ENCODE measurements at places on chromosomes 5 and 9. TPM values are rescaled to one million over a fixed set of nuclear protein-coding genes. Genes with fewer than 3 reads are reported as not detected.
A peak's percentile ranks its signal among the peaks of the same experiment; 100 is the strongest.

Gene LHX3
- total RNA-seq: not detected

DNA sequence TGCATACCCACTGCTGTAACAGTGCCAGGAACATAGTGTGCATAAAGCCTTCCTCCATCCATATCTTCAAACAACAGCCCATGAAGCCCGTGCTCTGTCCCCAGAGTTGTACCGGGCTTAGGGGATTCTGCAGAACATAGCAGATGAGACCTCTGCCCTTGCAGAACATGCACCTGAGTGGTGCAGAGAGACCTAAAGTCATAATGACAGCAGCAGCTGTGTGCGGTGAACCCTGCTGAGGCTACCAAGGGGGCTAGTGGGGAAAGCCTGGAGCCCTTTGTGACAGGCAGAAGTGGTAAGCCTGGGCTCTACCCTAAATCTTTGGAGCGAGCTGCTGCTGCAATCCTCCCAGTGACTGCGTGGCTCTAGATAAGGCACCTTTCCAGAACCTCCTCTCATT is 32.2 kb upstream of the BRD3 start:
- H3K4me3 ChIP-seq: no peak overlapping the region
- H3K36me3 ChIP-seq: no peaks in the 10 kb centered on the region
- H3K27ac ChIP-seq: no peak overlapping the region
- no peaks in the 10 kb centered on the region for H3K27me3 ChIP-seq
- no peaks in the 10 kb centered on the region for H3K4me1 ChIP-seq

GRCh38 chr5:2894316-2894715 is 142.8 kb upstream of the IRX2 start:
- H3K27me3 ChIP-seq: no peaks in the 10 kb centered on the region
- H3K36me3 ChIP-seq: no peaks in the 10 kb centered on the region
- DNase-seq: no peak
- H3K27ac ChIP-seq: no peak overlapping the region

Gene PTGES
- total RNA-seq: 8.9 TPM

DNA sequence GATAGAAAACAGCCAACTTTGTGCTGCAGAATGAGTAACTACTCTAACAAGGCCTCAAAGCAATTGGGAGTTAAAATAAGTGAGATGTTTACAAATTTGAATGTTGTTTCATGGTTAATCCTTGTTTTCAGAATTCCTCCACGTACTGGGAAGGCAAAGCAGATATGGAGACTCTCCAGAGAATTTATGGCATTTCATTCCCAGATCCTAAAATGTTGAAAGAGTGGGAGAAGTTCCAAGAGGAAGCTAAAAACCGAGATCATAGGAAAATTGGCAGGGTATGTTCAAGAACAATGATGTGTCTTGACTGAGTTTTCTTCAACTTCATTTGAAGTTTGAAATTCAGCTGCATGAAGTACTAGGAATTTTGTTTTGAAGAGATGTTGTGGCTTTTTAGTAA is 16.4 kb downstream of the TARS1 start:
- no peaks in the 10 kb centered on the region for H3K27me3 ChIP-seq
- no peak overlapping the region for H3K4me3 ChIP-seq
- no peak for DNase-seq
- H3K27ac ChIP-seq: no peak overlapping the region

GRCh38 chr5:125402787-125403186 is 656.3 kb upstream of the ZNF608 start:
- H3K36me3 ChIP-seq: no peaks in the 10 kb centered on the region
- H3K4me1 ChIP-seq: no peaks in the 10 kb centered on the region
- no peak overlapping the region for H3K27ac ChIP-seq
- no peak for DNase-seq
- no peaks in the 10 kb centered on the region for H3K27me3 ChIP-seq
- H3K4me3 ChIP-seq: no peak overlapping the region

DNA sequence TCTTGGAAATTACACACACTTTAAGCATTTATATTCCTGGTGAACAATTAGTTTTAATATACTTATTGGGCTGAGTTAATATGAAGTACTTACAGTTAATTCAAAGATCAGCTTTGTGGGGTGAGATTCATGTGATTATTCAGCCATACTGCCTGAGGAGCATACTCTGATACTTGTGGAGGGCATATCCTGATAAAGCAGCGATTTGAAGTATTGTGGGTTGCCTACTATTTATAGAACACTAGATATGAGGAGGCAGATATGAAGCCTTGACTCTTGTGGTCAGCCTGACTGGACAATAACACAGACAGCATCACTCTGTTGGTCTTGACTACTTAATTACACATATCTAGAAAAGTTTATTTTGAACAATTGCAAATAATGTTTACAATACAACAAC is 27.0 kb upstream of the AGGF1 start:
- no peak overlapping the region for H3K27ac ChIP-seq
- no peaks in the 10 kb centered on the region for H3K36me3 ChIP-seq
- no peaks in the 10 kb centered on the region for H3K4me1 ChIP-seq

- H3K36me3 ChIP-seq: no peaks in the 10 kb centered on the region
- H3K27me3 ChIP-seq: no peaks in the 10 kb centered on the region
- H3K4me1 ChIP-seq: no peaks in the 10 kb centered on the region
- H3K4me3 ChIP-seq: no peak overlapping the region
Measured at GRCh38 chr9:100379862-100380261, 27.1 kb upstream of the TEX10 start.

DNA sequence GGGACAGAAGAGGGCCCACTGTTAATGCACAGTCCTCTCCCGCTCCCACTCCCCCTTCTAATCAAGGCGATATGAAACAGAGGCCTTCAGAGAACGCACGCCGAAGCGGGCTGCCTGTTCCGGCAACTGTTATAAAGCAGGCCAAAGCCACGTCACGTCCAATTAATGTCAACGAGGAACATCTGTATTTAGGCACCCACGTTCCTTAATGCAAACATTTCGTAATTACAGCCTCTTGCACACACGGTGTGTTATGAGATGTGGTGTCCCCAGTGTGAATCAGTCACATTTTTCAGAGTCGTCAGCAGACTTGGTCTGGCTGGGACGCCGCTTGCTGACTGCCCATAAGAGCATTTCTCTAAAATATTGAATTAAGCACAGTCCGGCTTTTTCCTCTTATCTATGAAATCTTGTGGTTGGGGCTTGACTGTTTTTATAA is 339.0 kb downstream of the NSG2 start:
- H3K27ac ChIP-seq: no peak overlapping the region
- no peak overlapping the region for H3K4me3 ChIP-seq
- DNase-seq: no peak
- H3K36me3 ChIP-seq: no peaks in the 10 kb centered on the region
- H3K4me1 ChIP-seq: no peaks in the 10 kb centered on the region

Gene PRR16
- 28.7 TPM for total RNA-seq

Gene CRB2
- not detected for total RNA-seq

- H3K36me3 ChIP-seq: no peaks in the 10 kb centered on the region
- H3K4me1 ChIP-seq: peaks cover 8% of the 10 kb centered on the region
- no peaks in the 10 kb centered on the region for H3K27me3 ChIP-seq
- H3K27ac ChIP-seq: no peak overlapping the region
Measured at GRCh38 chr5:154364771-154365170, 81.0 kb upstream of the SAP30L start.

- no peak overlapping the region for H3K4me3 ChIP-seq
- no peak for DNase-seq
- H3K4me1 ChIP-seq: no peaks in the 10 kb centered on the region
- no peaks in the 10 kb centered on the region for H3K27me3 ChIP-seq
Measured at GRCh38 chr9:5945112-5945511, 54.4 kb downstream of the MLANA start.

Gene SDHA
- 41.1 TPM for total RNA-seq

DNA sequence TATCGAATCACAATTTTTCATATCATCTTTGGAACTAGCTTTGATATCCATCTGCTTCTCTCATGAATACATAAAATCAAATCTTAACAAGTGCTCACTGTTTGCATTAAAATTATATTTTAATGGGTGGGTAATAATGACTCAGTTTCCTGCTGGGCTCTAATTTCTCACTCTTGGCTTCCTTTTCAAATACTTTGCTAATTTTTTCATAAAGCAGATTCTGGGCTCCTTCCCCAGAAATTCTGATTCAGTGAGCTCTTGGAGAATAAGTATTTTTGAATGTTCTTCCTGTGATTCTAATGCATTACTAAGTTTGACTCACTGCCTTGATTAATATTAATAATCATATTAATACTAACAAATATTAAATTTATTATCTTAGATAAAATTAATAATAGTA is 48.9 kb downstream of the YIPF5 start:
- H3K4me1 ChIP-seq: no peaks in the 10 kb centered on the region
- H3K36me3 ChIP-seq: no peaks in the 10 kb centered on the region
- DNase-seq: no peak
- no peak overlapping the region for H3K27ac ChIP-seq
- no peaks in the 10 kb centered on the region for H3K27me3 ChIP-seq

- no peaks in the 10 kb centered on the region for H3K36me3 ChIP-seq
- no peaks in the 10 kb centered on the region for H3K27me3 ChIP-seq
- no peaks in the 10 kb centered on the region for H3K4me1 ChIP-seq
- no peak overlapping the region for H3K4me3 ChIP-seq
- no peak for DNase-seq
Measured at GRCh38 chr5:9025942-9026341, 519.9 kb downstream of the SEMA5A start.

- H3K36me3 ChIP-seq: no peaks in the 10 kb centered on the region
- DNase-seq: no peak
Measured at GRCh38 chr5:14948383-14948782, 76.8 kb upstream of the ANKH start.

GRCh38 chr5:37757980-37758582 is 81.8 kb downstream of the GDNF start:
- H3K27ac ChIP-seq: no peak overlapping the region

DNA sequence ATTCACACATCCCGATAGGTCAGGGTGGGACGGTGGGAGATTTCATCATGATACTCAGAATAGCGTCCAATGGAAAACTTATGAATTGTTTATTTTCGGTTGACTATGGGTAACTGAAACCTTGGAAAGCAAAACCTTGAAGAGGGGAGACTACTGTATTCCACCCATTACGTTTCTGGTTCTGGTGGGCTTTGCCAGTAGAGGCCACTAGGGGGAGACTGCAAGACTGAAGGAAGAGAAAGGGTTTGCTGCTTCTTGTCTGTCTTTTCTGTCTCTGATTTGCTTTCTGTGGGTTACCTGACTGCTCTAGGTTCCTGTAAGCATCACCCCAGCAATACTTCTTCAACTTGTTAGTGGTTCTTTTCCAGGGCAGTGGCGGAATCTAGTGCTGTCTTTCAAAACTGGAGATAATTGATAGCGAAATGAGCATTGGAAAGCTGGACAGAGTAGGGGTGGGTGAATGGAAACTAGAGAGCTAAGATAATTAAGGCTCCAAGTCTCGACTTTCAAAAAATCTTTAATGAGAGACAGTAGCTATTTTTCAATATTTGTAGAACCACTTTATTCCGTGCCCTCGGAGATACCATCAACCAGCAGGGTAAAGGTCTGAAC is 27.0 kb downstream of the GRIN3A start:
- H3K4me1 ChIP-seq: no peaks in the 10 kb centered on the region
- H3K36me3 ChIP-seq: no peaks in the 10 kb centered on the region
- DNase-seq: no peak
- H3K27me3 ChIP-seq: no peaks in the 10 kb centered on the region

GRCh38 chr5:150320044-150320613 is 17.4 kb upstream of the ARSI start:
- H3K27ac ChIP-seq: no peak overlapping the region
- H3K4me3 ChIP-seq: no peak overlapping the region
- no peaks in the 10 kb centered on the region for H3K27me3 ChIP-seq
- DNase-seq: peak; percentile 77

DNA sequence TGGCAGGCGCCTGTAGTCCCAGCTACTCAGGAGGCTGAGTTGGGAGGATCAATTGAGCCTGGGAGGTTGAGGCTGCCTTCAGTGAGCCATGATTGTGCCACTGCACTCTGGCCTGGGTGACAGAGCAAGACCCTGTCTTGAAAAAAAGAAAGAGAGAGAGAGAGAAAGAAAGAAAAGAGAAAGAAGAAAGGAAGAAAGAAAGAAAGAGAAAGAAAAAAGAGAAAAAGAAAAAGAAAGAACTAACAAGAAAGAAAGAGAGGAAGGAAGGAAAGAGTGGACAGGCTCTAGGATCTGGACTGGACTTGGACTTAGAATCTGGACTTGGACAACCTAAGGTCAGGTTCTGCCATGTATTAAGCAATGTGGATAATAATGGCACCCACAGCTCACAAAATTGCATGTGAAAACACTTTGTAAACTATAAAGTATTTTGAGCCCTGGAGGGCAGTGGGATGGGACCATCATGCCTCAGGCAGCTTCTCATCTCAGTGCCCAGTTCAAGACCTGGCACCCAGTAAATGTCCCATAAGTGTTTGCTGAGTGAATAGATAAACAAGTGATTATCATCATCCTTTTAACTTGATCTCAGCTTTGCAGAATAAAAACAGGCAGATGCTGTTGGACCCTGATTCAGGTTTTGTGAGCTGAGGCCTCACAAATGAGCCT is 12.8 kb upstream of the PHF19 start:
- no peaks in the 10 kb centered on the region for H3K36me3 ChIP-seq
- no peak for DNase-seq
- H3K4me1 ChIP-seq: no peaks in the 10 kb centered on the region
- peak overlapping the region; percentile 90 for H3K27ac ChIP-seq
- no peaks in the 10 kb centered on the region for H3K27me3 ChIP-seq
- no peak overlapping the region for H3K4me3 ChIP-seq

- H3K27ac ChIP-seq: no peak overlapping the region
- H3K4me3 ChIP-seq: no peak overlapping the region
- no peak for DNase-seq
Measured at GRCh38 chr9:4061717-4062116, 238.2 kb downstream of the GLIS3 start.

DNA sequence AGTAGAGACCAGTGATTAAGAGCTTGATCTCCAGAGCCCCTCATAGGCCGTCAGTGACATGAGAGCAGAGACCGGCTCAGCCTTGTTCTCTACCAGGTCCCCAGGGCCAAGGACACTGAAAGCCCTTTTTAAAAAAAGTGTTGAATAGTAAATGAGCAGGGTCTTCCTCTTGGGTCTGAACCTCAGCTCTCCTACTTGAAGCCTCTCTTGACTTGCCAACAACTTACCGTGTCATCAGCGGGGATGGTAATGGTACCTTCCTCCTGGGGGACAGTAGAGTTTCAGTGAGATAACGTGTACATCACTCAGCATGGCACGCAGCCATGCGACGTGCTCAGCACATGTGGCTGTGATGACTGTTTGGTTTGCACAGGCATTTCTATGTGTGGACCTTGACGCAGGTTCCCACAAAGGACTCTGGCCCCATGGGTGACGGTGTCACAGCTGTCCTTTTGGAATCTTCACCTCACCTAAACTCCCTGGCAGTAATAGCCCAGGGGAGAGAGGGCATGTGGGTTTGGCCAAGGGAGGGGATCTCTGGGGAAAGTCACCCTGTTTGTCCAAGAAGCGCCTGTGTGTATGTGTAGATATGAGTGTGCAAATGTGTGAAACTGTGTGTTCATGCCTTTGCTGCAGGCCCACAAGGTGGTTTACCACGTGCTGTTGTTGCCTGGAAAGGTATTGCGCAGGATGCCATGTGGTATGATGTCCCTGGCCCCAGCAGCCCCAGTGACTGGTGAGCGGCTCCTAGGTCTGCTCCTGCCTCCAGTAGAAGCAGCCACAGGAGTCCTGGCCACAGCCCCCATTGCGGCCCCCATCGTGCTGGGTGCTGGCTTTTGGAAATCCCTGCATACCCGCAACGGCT is 18.7 kb downstream of the ERGIC1 start:
- H3K27ac ChIP-seq: peak overlapping the region; percentile 97
- no peak overlapping the region for H3K4me3 ChIP-seq
- H3K36me3 ChIP-seq: no peaks in the 10 kb centered on the region
- DNase-seq: no peak
- no peaks in the 10 kb centered on the region for H3K27me3 ChIP-seq
